ENCODE measurements at places on chromosomes 7 and 10. TPM values are rescaled to one million over a fixed set of nuclear protein-coding genes. Genes with fewer than 3 reads are reported as not detected.

RAB18 gene
- 49.0 TPM for total RNA-seq

NET1 gene
- 29.5 TPM for total RNA-seq

GNAI1 gene
- total RNA-seq: 29.8 TPM

NUPR2 gene
- total RNA-seq: not detected

FZD1 gene
- total RNA-seq: 2.1 TPM

IDI2 gene
- total RNA-seq: not detected

RSU1 gene
- total RNA-seq: 50.5 TPM

DNA sequence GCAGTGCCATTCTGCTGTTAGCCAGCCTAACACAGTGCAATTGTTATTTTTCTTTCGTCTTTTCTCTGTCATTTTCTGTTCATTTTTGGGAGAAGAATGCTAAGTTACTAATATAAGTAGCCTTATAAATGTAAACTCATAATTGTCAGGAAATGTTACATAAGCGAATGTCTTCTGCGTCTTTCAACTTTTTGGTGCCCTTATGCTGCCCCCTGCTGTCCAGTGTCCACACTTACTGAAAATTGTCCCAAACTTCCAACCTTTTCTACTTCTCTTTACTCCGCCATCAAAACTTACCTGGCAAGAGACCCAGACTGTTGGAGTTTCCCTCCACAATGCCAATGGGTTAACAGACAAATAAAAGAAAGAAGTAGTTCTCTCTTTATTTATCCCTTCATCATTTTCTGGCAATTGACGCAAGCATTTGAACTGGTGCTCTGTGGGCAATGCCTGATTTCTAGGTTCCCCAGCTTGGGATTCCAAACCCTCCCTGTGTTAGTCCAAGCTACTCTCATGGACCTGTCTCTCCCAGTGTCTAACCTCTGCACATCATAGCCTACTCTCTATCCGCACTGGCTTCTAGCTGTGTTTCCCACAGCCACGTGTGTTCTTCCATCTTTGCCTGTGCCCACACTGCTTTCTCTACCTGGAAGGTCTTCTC lies 21.0 kb upstream of the EPC1 start:
- peak; percentile 70 for ATAC-seq

DNA sequence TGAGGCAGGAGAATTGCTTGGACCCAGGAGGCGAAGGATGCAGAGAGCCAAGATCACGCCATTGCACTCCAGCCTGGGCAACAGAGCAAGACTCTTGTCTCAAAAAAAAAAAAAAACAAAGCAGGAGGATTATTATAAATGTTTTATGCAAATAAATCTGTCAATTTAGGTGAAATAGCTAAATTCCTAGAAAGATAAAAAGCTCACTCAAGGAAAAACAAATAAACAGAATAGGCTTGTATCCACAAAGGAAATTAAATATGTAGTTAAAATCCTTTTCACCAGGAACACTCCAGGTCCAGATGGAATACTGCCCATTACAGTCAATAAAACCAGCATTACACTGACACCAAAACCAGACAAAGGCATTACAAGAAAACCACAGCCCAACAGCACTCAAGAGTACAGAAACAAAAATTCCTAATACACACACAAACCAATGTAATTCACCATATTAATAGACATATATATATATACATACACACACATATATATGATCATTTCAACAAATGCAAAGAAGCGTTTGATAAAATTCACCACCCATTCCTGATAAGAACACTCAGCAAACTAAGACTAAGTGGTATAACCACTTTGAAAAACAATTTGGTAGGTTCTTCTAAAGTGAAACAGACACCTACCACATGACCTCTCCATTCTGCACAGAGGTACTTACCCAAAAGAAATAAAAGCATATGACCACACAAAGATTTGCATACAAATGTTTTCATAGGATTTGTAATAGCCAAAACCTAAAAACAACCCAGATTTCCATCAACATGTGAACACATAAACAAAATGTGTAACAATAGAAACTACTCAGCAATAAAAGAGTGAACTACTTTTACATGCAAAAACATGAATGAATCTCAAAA lies 38.8 kb downstream of the ABI1 start:
- no peak for ATAC-seq

- ATAC-seq: no peak
Observed at GRCh38 chr7:117085769-117086463, 132.6 kb downstream of the ST7 start.

DNA sequence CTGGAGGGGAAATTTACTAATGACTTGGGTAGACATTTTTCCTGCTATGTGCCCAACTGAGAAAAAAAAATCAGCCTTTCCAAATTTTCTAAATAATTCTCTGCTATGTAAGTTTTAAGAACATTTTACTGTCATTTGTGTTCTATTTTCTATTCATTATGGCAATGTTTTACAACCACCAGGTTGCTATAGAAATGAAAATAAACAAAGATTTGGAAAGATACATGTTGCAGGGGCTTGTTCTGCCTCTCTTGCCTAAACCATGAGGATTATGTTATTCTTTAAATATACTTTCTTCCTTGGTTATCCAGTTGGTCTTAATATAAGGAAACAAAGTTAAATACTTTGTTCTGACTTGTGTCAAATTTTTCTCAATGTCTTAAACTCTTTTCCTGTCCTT lies 257.2 kb downstream of the TWIST1 start:
- ATAC-seq: no peak

GRCh38 chr7:143846692-143847091 lies 55.3 kb downstream of the TCAF1 start:
- no peak for ATAC-seq

DNA sequence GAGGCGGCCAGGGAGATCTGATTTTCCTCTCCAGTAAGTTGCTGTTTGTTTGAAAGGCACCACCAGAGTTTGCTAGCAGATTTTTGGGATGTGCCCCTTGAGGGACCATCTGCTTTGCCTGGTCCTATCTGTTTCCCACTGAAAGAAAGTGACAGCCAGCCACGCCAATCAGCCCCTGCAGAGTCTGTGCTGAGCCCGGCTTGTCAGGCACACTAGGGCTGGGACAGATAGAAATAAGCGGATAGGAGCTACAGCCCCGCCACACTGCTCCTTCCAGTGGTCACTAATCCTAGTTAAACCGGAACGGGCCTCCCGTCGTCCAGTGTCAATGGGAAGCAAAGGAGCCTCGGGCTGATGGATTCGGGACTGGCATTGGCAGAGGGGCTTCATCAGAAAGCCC lies 161.9 kb upstream of the PRR15 start:
- no peak for ATAC-seq

All from motor neuron (in vitro differentiated cells).